Skin of body (tissue), 3 donors: ENCODE measurements at places on chromosomes 2 and 18. TPM values are rescaled to one million over a fixed set of nuclear protein-coding genes. Genes with fewer than 3 reads are reported as not detected.

DNA sequence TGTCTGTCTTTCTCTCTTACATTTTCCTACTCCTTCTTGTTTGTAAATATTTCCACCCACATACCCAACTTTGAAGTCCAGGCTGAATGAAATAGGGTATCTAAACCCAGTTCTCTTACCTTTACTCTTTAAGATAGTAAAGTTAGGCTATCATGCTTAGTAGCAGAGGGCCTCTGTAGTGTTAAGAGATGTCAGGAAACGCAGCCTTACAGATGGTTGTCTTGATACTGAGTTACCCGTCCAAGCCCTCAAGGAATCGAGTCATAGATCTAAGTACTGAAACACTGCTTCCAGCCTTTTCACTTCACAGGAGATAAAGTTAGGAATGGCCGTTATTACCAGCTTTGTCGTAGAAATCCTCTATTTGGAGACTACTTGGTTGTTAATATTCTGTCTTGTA, 24.3 kb downstream of the MRPS9 start:
- DNase-seq = no peak

- no peak for DNase-seq
Measured at GRCh38 chr18:50786864-50787263, 33.0 kb downstream of the MRO start.

DNA sequence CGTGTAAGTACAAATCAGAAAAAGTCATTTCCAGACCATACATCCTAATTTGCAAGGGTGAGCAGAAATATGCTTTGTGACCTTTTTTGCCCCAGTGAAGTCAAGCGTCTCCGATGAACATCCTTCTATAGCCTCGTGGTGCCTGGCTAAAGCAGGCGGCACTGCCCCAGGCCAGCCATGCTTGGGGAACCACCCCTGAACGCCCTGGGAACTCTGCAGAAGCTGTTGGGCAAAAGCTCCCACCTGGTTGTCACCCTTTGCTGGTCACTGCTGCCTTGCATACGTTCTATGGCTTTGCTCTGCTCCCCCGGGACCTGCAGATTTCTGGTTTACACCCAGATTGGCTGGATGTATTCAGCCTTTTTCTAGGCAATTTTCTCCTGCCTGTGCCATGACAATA, 256.4 kb downstream of the SS18 start:
- DNase-seq = no peak

GRCh38 chr18:58915006-58915799, 50.5 kb downstream of the ZNF532 start:
- no peak for DNase-seq

GRCh38 chr2:156321243-156321904, 11.1 kb downstream of the NR4A2 start:
- DNase-seq = no peak

- DNase-seq = peak; percentile 40
Measured at GRCh38 chr2:54577944-54578647, 122.0 kb downstream of the SPTBN1 start.

DNA sequence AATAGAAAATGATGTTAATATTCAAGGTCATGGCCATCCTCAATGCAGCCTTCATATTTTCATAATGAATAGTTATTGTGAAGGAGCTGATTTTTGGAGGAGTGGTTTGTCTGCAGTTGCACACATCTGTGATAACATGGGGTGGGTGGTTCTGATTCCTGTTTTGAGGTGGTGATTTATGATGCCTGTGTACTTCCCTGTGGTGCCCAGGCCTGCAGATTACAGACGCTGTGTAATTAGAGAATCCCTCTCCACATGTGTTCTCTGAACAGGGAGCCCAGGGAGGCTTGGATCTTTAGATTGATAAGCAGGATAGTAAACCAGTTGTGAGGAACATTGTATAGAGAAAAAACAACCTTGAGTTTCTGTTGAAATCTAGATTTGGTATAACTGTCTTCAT, 117.5 kb downstream of the AGAP1 start:
- DNase-seq = peak; percentile 36

The SCYGR4 gene
- total RNA-seq = 0.89 TPM

The FEV gene
- total RNA-seq = not detected

- DNase-seq = no peak
Measured at GRCh38 chr2:142868229-142868762, 9.2 kb upstream of the KYNU start.

DNA sequence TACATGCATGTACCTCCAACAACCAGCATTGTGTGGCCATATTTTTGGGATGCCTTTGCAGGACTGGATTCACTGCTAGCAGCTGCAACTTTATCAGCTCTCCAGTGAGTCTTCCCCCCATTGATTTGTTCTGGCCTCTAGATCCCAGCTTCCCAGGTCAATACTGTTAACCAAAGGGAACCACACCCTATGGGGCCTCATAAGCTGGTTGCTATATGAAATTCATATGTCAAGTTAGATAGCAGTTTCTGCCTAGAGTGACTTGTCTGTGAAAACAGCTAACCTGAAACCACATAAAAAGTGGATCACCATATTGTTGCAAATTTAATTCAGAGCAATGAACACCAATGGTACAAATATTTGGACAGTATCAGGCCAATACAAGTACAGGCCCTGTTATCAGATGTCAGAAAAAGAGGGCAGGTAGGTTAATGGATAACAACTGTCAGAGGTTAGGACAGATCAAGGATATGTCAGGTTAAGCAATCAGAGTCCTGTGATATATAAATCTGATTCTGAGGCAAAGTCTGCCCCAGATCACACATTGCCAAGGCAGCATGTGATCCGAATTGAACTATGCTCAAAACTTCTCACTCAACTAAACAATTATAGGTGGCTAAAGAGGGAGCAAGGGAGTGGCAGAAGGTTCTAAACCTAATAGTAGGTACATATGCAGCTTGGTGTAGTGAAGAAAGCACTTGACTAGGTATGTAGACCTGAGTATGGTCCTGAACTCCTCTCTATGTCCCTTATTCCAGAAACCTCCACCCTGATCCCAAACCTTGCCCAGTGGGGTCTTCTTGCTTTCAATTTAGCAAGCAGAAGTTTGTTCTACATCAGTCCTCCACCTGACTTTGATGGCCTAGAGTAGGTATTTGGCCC, 310.2 kb upstream of the STON1 start:
- no peak for DNase-seq

GRCh38 chr2:105299290-105299689, 30.2 kb downstream of the TGFBRAP1 start:
- no peak for DNase-seq

DNA sequence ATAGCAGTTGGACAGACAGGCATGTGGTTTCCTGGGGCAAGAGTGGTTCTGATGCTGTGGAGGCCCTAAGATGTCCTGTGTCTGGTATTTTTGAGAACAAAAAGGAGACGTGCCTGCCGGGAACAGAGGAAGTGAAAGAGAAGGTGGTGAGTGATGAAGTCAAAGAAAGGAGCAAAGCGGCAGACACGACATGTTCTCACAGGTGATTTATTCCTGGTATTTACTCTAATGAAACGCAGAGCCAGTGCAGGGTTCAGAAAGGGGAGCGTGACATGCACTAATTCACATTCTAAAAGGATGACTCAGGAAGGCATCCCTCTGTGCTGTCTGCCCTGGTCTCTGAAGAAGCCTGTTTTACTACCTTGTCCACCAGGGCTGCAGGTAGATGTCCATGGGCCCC, 211.0 kb downstream of the KCNE4 start:
- no peak for DNase-seq

GRCh38 chr2:166361351-166362153, 14.2 kb downstream of the SCN9A start:
- DNase-seq = no peak

DNA sequence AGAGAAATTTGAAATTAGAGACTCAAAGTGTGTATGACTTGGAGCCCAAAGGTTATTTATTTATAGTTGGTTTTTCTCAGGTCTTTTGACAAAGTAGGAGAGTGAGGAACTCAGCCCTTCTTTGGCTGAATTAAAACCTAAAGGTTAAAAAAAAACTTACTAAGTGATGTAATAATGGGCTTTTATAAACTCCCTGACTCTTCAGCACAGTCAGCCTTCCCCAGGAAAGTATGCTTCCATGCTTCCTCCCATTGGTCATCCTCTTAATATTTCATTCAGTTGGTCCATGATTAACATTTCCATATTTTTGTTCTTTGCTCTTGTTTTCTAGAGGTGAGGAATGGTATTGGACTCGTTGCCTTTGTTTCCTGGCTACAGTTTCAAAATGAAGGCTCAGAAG, 7.2 kb downstream of the ARPC2 start:
- no peak for DNase-seq

DNA sequence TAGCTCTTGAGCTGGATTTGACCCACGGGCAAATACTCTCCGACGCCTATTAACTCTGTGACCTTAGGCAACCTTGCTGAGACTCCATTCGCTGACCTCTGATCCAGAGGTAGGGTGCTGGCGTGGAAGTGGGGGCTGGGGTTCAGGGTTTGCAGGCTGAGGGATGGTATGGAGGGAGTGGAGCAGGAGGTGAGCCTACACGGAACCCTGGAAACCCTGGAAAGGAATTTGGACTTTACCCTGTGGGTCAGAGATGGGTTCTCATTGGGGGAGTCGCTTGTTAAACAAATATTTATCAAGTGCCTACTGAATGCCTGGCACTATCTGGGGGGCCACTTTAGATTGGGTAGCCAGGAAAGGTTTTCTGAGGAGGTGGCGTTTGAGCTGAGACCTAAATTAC, 58.2 kb upstream of the FZD7 start:
- DNase-seq = no peak

GRCh38 chr18:10190564-10190963, 263.9 kb upstream of the APCDD1 start:
- DNase-seq = no peak

The FAP gene
- total RNA-seq = 64.6 TPM

DNA sequence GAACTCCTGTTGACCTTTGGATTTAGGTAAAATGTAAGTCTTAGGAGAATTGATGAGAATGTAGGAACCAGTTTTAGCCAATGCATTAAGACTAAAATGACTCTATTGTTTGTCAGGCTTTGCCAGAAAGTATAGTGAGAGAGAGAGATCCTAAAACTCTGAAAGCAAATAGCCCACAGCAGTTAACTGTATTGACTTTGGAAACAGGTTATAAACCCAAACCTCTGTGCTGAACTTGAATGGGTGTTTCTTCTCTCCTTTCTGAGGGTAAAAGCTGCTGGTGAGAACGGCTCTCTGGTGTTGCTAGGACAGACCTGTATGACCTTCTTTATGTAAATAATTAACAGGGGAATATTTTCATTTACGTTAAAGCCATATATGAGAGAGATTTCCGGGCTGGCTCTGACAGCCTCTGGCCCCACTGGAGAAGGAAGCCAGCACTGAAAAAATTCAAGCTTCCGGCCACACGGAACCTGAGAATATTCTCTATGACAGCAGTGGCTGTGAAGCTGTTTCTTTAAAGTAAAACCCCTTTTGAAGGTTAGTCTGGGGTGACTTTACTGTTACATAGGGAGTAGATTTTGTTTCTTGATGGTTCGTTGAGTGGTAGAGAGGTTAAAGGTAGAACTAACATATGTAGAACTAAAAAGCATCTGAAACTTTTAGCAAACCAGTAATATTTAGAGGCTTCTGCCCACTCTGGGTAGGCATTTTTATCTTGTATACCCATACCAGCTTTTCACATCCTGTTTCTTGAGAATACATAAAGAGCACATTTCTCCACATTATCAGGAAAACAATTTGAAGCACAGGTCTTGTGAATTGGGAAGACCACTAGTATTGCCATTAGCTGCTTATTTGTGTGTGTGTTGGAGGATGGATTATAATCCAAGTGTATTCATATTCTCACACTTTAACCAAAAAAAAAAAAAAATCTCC, 123.8 kb downstream of the SPTBN1 start:
- no peak for DNase-seq

DNA sequence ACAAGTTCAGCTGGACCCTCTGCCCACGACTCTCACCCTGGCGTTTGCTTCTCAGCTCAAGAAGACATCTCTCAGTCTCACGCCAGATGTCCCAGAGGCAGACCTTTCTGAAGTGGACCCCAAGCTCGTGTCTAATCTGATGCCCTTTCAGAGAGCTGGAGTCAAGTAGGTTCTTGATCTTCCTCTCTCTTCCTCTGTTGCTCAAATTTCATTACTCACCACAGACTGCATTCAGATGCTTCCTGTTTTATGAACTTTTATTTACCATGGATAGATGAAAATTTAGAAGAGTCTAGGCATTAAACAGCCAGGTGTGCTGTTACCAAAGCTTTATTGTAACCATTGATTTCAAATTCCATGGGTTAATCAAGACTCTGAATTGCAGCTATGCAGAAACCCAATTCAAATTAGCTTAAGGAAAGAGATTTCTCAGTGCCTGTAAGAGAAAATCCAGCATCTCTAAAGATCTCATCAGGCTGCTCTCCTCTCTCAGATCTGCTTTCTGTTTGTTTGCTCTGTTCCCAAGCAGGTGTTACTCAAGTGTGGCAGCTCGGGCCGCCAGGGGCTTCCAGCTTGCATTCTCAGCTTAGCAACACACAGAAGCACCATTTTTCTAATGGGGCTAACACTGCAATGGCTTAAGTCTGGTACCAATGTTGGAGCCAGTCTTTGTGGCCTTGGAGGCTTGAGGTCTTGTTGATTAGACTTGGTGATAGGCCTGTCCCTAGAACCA, 16.5 kb downstream of the SMARCAL1 start:
- no peak for DNase-seq

DNA sequence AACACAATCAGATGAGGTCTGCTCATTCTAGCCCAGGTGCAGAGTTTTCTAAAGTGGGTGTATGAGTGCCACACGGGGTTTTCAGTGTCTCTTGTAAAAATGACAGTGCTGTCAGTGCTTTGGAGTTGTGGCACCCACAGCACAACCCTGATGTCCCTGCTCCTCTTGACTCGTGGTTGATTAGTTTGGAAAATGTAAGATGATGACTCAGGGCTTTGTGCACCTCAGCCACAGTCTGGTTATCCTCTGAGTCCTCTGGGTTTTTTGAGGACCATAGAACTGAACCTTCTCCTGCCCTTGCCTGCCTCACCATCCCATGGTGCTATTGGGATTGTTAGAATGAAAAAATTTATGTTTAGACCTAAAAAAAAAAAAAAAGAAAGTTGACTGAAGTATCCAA, 105.6 kb downstream of the MYO1B start:
- no peak for DNase-seq
